ENCODE measurements at places on chromosomes 7 and 10.

DNA sequence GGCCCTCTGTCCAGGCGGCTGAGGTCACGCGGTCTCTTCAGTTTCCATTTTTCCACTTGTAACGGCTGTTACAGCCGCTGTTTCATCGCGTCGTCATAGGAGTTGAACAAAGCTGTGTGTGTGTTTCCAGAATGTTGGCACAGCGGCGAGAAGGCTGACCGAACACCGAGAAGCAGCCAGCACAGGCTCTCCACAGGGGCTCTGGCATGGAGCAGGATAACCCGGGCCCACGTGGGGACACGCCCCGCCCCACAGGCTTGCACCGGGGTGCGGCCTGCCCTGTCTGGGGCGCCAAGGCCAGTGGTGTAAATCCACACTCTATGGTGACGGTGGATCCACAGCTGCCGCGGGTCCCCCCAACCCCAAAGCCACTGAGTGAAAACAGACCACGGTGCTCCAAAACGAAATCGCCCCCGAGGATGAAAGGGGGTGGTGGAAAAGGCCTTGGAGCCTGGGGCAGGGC, 448.2 kb downstream of the DNAJB6 start:
- DNase-seq, result no peak

DNA sequence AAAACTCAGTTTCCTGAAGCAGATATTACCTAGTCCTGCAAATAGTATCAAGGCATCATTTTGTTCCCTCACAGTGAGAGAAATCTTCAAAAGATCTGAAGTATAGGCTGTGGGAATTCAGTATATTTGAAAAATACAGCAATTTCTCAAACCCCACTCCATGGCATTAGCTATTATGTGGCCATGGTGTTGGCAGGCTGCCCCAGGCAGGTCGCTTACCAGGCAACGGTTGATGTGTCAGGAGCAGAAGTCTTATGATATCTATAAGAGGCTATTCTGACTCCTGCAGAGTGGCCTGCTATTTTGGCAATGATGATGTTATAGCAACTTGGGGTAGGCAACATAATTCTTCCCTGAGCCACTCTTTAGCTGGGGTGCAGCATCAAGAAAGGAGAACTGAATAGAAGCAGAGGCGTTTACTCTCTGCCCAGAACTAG, 187.9 kb downstream of the PLXDC2 start:
- no peak for DNase-seq

- DNase-seq, result no peak
These were observed 43.0 kb downstream of the SRPK2 start for GRCh38 chr7:105345725-105346124.

DNA sequence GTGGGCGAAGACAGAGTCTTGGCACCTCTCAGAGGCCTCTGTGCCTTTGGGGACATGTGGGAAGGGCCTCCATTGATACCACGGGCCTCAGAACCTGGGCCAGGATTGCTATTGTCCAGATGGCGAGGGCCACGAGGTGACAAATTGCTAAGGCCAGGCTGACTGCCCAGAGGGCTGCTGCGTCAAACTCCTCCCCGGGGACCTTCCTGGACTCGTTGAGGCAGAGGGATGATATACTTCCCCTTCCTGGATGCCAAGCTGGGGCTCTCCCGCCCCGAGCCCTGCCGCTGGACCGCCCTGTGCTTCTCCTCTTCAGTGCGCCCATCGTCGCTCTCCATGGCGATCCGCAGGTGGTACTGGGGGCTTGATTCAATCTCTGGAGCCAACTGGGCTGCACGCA, 58.9 kb downstream of the LRRC72 start:
- DNase-seq, result no peak

GRCh38 chr7:44767912-44768627, 19.4 kb downstream of the ZMIZ2 start:
- no peak for DNase-seq

DNA sequence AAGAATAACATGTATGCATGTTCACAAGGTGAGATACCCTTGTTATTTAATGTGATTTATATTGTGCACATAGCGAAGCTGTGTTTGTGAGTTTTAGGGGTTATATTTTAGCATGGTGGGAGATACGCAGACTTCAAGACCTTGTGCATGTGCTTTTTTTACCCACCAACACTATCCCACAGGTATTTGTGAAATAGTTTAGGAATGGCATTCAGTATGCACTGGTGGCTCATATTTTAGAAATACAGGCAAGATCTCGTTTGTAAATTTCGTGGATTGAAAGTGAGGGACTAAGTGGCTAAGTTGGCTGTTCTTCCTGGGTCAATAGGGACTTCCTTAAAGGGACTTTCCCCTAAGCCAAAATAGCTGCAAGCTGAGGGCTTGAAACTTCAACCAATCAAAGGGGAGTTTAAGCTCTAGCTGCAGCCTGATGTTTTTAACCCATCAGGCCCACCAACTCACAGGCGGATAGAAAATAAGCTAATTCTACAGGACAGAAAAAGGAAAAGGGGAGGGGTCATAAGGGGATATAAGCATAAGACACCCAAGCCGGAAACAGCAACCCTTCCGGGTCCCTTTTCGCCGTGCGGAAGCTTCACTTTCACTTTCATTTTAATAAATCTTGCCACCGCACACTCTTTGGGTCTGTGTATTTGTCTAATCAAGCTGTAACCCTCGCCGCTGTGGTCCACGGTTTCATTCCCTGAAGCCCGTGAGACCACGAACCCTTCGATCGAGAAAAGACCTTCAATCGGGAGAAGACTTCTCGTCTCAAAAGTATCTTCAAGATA, 291.0 kb downstream of the GPR158 start:
- peak; percentile 40 for DNase-seq

- DNase-seq, result peak; percentile 30
These were observed 176.0 kb upstream of the AKR1E2 start for GRCh38 chr10:4649886-4650508.

GRCh38 chr10:116845823-116846222, 3.5 kb upstream of the ENO4 start:
- no peak for DNase-seq

DNA sequence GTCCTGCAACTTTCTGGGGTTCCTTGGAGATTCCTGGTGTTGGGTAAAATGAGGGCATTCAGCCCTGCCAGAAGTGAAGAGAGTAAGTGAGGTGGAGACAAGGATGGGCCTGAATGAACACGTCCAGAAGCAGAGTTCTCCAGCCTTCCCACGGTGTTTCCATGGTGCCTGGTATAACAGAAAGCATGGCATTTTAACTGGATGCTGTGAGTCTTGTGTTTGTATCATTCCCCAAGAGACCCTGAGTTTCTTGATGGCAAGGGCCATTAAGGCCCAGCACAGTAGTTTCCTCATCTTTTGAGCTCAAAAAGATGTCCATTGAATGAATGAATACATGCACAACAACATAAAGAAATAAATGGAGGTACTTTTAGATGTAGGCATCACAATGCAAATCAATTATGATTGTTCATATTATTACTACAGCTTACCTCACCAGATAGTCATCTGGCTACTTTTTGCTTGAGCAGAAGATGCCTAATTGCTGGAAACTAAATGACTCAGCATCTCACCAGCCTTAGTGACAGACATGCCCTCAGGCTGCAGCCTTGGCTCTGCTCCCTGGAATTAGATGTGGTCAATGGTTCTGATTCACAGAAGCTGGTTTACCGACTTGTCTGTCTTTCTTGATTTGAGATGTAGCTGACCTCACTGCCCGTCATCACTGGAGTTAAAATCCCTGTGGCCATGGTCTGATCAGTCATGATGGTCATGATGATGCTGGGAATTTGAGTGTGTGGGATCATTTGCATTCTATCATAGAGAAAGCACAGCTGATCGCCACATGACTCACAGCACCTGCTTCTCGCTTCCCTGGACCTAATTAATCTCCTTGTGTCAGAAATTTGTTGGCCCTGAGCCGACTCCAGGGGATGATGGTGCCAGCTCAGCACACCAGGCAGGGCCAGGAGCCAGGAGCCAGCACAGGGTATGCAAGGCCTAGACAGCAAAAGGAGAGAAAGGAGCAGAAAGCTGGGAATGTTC, 83.9 kb downstream of the CXCL12 start:
- no peak for DNase-seq

DNA sequence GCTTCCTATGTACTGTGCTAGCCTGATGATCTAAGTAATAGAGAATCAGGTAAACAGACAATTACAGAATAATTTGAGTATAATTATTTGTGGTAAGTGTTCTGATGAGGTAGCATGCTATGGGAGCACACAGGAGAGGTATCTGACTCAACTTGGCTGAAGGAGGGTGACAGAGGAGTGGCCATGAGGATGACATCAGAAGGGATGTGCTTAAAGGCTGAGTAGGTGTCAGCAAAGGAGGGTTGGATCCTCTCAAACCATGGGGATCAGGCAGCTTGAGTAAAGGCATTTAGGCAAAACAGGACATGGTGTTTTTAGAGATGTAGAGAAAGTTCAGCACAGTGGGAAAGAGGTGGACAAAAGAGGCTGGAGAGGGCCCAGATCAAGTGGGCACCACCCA, 29.0 kb downstream of the KLHDC10 start:
- DNase-seq, result no peak

- no peak for DNase-seq
These were observed 1.5 kb downstream of the BZW2 start for GRCh38 chr7:16647435-16647960.

DNA sequence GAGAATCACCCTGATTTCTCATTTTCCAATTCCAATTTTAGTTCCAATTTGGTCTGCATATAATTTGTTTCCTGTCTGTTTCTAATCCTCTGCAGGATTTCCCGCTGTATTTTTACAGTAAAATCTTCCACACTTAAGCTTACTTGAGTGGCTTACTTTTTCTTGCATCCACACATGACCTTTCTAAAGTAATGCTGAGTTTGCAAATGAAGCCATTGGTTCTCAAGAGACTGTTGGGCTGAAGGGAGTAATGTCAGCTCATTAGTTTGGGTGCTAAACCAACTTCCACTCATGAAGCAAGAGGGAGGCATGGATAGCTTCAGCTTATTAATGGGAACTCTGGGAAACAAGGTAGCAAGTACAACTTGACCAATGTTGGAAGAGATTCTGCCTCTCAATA, 146.4 kb downstream of the SNX10 start:
- DNase-seq, result no peak

GRCh38 chr10:44949127-44949802, 10.3 kb upstream of the RASSF4 start:
- DNase-seq, result no peak

GRCh38 chr10:28241741-28242399, 61.0 kb downstream of the MPP7 start:
- peak; percentile 0 for DNase-seq

- no peak for DNase-seq
These were observed 37.2 kb downstream of the BAMBI start for GRCh38 chr10:28714401-28715053.

DNA sequence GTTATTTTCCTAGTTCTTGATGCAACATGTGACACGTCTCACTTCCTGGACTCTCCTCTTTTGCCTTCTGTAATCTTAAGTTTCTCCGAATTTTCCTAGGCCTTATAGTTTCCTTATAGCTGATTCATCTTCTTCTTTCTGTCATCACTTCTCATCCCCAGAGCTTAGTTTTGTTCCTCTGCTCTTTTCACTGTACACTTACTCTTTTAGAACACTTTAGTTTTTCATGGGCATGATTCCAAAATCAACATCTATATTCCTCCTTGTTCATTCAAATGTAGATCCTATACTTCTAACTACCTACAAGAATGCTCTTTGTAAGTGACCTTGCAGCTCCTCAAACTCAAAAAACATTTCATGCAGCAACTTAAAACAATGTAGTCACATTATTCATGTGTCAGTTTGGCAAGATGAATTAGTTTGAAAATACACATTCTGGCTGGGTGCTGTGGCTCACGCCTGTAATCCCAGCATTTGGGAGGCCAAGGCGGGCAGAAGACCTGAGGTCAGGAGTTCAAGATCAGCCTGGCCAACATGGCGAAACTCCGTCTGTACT, 13.1 kb upstream of the SLC26A3 start:
- no peak for DNase-seq

GRCh38 chr7:91043186-91043585, 221.0 kb upstream of the FZD1 start:
- DNase-seq, result no peak

DNA sequence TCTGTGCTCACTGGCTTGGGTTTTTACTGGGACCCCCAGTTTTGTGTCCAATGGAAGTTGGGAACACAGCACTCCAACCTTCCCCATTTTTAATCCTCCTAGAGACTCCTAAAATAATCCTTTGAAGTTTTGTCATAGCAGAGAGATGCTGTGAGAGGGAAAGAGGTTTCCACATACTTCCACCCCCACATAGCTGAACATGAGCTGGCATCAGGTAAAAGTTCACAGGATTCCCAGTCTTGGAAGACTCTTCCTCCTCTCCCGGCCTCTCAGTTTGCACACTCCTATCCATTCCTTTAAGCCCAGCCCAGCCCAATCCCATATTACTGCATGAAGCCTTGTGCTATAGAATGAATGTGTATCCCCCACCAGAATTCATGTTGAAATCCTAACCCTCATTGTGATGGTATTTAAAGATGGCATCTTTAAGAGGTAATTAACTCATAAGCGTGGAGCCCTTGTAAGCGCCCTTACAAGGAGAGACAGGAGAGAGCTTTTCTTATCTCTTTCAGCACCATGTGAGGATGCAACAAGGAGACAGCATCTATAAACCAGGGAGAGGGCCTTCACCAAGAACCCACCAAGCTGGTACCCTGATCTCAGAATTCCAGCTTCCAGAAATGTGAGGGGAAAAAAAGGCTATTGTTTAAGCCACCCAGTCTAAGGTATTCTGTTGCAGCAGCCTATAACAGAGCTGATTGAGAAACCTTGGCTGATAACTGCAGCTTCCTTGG, 22.4 kb downstream of the GRM8 start:
- DNase-seq, result no peak

DNA sequence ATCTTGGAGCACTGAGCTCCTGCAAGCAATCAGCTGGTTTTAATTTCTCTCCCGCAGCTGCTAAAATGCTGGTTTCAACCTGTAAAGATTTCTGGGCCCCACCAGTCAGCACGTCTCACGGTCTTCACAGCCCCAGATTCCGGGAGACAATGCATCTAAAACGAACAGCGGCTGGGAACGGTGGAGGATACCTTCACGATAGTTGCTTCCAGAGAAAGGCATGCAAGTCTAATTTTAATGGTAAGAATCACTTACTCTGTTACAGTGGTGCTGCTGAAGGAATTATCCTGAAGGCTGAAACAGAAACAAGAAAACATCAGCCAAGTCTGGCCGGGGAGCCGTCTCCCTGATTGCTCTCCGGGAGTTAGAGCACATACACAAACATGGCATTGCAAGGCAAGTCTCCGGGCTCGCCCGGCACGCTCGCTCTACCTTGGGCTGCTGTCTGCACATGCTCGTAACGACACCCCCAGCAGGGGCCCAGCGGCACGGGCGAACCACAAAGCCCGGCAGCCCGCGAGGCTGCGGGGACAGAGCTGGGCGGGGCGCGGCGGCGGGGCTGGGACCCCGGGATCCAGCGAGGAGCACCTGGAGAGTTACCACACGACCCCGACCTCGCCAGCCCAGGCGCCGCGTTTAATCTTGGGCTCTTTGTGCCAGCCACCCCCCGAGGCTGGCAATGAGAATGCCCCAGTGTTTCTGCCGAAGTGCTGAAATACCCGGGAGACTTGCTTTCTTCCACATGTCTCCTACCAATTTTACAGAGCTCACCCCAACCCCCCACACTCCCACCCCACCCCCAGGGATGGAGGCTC, at the start of gene FAM13C:
Gene FAM13C (minus strand): TSS at position 406 of the 815 bp plus-strand sequence. CDS start 89 bp downstream, at position 317.
- peak; percentile 36 for DNase-seq

All from NCI-H748 treated with DMSO at 0.1 percent for 48 hours (cell line).